ENCODE measurements at places on chromosomes 11 and 22.

GRCh38 chr11:19861171-19861570 is 148.5 kb downstream of the NAV2 start:
- DNase-seq = no peak

DNA sequence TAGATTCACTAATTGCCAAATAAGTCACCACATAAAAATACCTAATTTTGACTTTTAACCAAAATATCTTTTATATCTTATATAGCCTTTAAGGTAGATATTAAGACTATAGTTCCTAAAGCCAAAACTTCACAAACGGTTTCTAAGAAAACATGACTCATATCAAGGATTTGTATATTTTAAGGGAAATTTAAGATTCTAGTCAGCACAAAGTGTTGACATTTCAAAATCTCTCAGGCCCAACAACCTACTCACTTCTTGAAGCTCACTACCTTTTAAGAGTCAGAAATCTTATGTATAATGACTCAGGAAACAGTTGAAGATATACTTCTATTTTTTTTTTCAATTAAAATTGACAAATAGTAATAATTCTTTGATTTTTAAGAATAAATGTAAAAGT is 221.9 kb downstream of the SBF2 start:
- DNase-seq = no peak

- DNase-seq = no peak
Measured at GRCh38 chr11:1232883-1233321, 10.0 kb downstream of the MUC5B start.

DNA sequence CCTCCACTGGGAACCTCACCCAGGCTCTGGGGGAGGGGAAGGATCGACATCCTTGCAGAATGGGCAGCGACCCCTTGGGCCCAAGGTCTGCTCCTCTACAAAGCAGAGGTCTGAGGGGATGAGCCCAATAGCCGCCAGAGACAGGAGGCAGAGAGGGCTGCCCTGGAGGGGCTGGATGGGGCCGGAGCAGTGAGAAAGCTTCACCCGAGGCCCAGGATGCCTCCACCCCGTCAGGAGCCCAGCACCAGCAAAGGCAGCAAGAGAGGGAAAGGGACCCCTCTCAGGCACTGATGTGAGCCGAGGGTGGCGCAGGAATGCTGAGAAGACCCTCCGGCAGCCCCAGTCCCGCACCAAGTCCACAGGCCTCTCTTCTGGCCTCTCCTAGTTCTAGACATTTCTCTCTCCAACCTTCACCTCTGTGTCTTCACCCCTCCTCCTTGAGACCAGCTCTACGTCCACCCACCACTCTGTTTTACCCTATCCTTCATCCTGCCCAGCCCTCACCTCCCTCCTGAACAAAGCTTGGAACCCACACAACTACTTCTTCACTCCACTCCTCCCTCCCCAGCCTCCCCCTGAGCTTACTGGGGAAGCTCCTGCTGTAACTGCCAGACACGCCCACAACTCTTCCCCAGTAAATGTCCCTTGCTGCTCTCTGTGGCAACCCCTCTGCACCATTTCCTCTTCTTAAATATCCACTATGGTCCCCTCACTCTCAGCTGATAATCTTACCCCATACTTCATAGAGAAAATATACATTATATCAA is 131.9 kb downstream of the MPPED1 start:
- DNase-seq = no peak

GRCh38 chr11:46380340-46381047 is 975 bp upstream of the MDK start:
- DNase-seq = no peak

All from HT1080 (cell line).